A549 (cell line): ENCODE measurements at places on chromosomes 5 and 9. TPM values are rescaled to one million over a fixed set of nuclear protein-coding genes. Genes with fewer than 3 reads are reported as not detected.

DNA sequence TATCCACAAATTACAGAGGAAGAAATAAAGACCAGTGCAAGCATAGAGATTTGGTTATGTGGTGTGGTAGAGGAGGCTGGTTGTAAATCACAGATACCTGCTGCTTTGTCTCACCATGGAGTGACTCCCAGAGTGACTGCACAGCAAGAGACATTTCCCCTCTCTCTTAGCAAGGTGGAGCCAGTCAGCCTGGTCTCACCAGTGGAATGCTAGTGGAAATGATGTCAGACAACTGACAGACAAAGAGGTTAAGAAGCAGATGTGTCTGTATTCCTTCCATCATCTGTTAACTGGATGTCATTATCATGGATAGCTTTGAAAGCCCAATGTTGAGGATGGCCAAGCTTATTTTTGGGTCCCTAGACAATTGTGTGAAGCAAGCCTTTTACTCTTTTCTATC is 509.4 kb upstream of the SEMA6A start:
- no peak for DNase-seq

ABO gene
- not detected in 3 replicates for polyA plus RNA-seq

DNA sequence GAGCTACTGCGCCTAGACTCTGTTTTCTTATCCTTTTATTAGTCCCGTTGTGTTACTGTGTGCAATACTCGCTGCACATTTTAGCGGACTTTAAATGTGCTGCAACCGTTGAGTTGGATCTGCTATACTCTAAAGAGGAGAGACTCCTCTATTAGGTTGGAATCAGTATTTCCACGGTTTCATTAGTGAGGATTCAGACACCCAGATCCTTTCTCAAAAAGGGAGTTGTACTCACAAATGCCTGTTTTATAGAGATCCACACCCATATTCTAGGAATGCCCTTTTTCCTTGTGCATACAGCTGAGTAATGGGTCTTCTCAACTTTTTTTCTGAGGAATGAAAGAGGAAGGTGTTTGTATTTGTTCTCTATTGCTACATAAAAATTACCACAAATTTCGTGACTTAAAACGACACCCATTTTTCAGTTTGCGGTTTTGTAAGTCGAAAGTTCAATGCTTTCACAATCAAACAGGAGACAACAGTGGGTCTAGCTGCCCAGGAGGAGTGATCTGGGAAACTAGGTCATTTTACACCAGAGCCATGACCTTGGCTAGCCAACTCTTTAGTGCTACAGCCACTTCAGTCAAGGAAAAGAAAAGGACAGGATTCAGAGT is 52.8 kb upstream of the SLC44A1 start:
- DNase-seq, result peak; percentile 64

PHF24 gene
- not detected in 3 replicates for polyA plus RNA-seq

ANGPTL2 gene
- polyA plus RNA-seq, result not detected in 3 replicates

CDX1 gene
- polyA plus RNA-seq, result not detected in 3 replicates
